ENCODE measurements at places on chromosomes 11 and 22.

DNA sequence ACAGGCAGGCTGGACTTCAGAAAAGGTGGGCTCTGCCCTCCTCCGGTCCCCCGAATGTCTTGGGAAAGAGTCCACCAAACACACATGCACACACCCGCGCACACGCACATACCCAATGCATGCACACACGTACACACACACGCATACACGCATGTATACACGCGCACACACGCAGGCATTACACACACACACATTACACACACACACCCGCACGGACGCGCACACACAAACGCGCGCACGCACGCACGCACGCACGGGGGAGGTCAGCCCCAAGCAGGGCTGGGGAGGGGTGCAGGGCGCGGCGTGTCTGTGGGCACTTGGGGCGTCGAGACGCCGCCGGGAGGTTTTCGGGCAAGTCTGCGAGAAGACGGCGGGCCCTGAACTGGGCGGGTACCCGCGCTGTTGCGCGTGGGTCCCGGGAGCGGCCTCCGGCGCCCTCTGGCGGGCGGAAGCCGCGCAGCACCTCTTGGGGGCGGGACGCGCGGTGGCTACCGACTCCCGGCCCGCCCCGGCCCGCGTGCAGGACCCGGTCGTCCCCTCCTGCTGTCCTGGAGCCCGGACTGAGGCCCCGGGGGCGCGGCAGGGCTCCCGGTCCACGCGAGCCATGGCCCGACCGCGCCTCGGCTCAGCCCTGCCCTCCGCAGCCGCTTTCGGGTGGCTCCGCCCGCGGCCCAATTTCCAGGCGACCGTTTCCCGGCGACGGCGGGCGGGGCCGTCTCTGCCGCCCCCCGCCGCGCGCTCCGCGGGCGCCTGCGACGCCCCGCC lies 3.6 kb downstream of the SEPTIN5 start:
- DNase-seq = peak; percentile 82

DNA sequence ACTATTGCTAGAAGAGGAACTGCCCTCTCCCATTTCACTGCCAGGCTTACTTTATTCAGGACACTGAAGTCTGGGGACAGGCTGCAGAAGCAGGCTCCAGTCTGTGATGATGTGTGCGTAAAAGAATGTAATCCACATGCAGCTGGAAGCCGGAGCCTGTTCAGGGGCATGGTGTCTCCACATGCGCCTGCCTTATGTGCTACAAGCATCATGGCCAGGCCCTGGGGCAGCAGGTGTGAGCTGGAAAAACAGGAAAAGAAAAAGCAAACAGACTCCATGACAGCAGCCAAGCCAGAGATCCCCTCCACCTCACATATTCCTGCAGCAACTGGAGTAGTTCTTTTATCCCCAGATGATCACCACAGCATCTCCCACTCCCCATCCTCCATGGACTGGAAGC lies 33.4 kb downstream of the ARFGAP2 start:
- DNase-seq = no peak

GRCh38 chr22:44182588-44183286 lies 2.0 kb downstream of the PARVG start:
- DNase-seq = no peak

DNA sequence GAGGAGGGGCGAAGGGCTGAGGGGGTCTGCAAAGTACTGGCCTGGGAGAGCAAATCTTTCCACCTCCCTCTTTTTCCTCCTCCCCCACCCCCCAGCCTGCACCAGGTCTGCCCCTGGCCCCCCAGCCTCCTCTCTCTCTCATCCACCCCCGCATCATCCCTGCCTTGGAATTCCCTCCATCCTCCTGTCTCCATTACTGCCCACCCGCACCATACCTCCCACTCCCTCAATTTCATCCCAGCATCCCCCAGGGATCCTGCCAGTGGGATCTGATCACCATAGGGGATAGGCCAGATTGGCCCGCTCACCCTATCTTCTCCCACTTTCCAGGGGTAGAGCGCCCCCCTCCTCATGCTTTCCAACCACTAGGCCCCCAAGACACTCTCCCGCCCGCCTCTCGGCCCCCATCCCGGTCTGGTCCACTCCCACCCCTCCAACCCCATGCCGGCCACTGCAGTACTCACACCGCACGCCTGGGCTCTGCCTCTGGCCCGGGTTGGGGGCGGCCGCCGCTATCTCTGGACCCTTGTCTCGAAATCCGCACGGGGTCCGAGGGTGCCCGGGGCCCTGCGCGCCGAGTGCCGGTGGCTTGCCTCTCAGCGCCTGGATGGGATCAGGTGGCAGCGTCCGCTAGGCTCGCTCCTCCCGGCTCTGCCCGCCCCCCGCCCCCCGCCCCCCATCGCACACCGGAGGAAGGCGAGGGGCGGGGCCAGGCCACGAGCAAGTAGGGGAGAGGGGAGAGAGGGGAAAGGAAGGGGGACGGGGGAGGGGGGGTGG lies at the start of gene GAL3ST3:
TSS of gene GAL3ST3 (minus strand) at position 615 of the 777 bp plus-strand sequence. CDS start 3,746 bp downstream, outside the sequence.
- peak; percentile 67 for DNase-seq

DNA sequence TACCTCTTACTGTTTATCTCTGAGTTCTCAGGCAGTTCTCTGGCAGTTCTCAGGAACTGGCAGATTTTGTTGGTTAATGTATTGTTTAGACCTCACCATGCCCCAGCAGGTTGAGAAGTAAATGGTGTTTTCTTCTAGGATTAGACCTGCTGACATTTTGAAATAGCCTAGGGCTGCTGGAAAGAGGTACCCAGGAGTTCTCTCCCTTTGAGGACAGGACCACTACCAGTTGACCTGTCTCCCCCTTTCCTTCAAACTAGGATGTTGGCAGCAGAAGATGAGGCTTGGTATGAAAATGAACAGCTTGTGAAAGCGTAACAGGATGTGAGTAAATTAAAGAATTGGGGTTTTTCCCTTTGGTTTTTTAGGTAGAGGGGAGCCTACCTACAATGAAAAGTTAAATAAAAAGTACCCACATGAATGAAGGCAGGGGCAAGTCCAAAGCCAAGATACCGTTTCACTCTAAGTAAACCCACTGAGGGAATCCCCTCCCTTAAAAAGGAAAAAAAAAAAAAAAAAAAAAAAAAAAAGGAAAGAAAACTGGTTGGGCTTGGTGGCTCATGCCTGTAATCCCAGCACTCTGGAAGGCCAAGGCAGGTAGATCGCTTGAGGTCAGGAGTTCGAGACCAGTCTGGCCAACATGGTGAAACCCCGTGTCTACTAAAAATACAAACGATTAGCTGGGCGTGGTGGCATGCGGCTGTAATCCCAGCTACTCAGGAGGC lies 96.2 kb downstream of the PDHX start:
- DNase-seq = no peak

DNA sequence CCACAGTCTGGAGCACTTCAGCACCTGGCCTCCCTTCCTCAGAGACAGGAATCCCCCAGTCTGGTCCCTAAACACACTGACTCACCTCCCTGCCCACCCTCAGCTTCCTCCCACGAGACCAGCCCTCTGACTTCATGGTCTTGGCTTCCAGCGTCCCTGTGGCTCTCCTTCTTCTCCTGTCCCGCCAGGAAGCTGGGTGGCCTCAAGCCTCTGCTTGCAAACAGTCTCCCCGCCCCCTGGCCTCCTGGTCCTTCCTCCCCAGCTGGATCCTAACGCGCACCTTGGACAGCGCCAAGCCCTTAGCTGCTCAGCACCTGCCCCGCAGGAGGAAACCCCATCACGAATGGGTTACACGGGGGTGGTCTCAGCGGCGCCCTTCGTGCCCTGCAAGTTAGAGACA lies 4.5 kb downstream of the NCF4 start:
- DNase-seq = no peak

GRCh38 chr22:29569011-29569678 lies 11.8 kb downstream of the NIPSNAP1 start:
- DNase-seq = no peak

GRCh38 chr11:42890773-42891172 lies 421.0 kb upstream of the API5 start:
- no peak for DNase-seq

GRCh38 chr11:26708736-26709456 lies 13.0 kb downstream of the SLC5A12 start:
- DNase-seq = no peak

GRCh38 chr11:31786996-31787685 lies 24.0 kb downstream of the PAX6 start:
- DNase-seq = peak; percentile 31

GRCh38 chr11:1151366-1152315 lies 6.1 kb upstream of the MUC5AC start:
- no peak for DNase-seq

DNA sequence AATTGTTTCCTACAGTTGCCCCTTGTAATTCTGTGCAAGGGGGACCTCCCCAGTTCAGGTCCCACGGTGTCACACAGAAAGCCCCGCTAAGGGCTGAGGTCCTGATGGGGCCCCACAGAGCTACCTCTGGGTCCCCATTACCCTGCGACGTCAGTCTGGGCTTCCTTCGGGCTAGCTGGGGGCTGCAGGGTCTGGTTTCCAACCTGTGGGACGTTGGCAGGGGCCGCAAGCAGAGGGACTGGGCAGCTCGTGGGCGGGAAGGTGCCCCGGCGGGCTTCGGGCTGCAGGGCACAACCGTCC lies 698 bp downstream of the SLC37A4 start:
- DNase-seq = no peak

- no peak for DNase-seq
Observed at GRCh38 chr11:100832829-100833228, 145.7 kb downstream of the ARHGAP42 start.

DNA sequence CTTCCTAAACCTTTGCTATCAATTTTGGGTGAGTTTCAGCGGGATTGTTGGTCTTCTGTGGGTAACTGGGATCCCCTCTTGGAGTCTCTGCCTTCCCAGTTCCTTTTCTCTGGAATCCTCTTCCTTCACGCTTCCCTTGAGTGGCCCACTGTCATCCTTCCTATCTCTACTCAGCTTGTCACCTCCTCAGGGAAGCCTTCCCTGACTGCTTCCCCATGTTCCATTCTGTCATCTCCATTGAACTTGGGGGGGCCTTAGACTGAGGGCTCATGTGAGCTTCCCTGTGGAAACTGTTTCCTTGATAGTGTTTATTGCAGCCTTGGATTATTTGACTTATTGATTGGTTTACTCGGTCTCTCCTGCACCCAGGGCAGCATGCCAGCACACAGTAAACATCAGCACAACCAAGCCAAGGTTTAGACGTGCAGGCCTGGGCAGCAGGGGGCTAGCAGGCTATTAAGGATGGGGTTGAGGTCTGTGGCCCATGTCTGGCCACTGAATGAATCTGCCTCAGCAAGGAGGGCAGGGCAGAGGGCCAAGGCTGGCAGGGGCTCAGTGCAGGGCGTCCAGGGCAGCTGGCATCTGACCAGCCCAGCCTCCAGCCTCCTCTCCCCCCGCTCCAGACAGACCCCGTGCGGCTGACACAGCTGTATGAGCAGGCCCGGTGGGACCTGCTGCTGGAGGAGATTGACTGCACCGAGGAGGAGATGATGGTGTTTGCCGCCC lies 7.2 kb downstream of the TRPT1 start:
- no peak for DNase-seq

GRCh38 chr22:41288245-41288946 lies 2.4 kb upstream of the RANGAP1 start:
- no peak for DNase-seq

- no peak for DNase-seq
Observed at GRCh38 chr22:46386312-46386711, 50.8 kb downstream of the TRMU start.

DNA sequence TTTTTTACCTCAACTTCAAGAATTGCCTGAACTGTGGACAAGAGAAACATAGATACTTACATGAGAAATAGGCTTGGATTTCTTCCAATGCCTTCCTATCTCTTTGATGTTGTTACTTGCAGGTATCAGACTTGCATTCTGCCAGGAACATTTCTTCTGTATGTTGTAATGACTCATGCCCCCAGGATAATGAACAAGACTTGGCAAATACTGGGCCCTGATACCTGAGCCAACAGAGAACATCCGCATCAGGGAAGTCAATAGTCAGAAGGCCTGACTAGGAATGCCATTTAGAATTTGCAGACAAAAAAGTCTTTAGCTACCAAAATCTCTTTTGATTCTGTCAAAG lies 273.7 kb upstream of the KIRREL3 start:
- no peak for DNase-seq

- DNase-seq = peak; percentile 92
Observed at GRCh38 chr22:46798366-46799350, 36.2 kb downstream of the TBC1D22A start.

GRCh38 chr11:28104425-28104824 lies 3.5 kb downstream of the KIF18A start:
- no peak for DNase-seq

- DNase-seq = no peak
Observed at GRCh38 chr22:36386351-36386899, 1.3 kb downstream of the MYH9 start.

- peak; percentile 89 for DNase-seq
Observed at GRCh38 chr11:9066433-9066925, 24.9 kb downstream of the SCUBE2 start.

DNA sequence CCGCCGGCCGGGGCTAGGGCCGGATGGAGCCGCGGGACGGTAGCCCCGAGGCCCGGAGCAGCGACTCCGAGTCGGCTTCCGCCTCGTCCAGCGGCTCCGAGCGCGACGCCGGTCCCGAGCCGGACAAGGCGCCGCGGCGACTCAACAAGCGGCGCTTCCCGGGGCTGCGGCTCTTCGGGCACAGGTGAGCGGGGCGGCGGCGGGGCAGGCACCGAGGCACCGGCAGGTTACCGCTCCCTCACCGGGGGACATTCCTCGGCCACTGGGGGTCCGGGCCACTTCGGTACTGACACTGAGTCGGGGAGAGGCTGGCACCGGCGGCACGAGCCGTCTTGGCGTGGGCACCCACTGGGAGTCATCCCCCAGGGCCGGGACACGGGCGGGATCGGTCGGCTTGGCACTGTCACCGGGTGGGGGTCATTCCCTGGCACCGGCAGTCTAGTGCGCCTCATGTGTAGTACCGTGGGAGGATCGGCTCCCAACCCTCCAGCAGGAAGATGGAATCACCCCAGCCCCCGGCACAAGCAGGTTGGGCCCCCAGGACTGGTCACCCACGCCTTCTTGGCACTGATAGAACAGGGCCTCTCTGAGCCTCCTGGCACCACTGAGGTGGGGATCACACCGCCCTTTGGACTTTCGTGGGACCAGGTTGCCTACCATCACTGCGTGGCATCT lies 511 bp downstream of the DGKZ start:
- DNase-seq = no peak

- DNase-seq = no peak
Observed at GRCh38 chr11:1438967-1439330, 47.6 kb downstream of the MOB2 start.

GRCh38 chr11:33689501-33689900 lies 11.1 kb downstream of the C11orf91 start:
- DNase-seq = no peak

- peak; percentile 74 for DNase-seq
Observed at GRCh38 chr11:57340039-57340615, 2.0 kb downstream of the P2RX3 start.

DNA sequence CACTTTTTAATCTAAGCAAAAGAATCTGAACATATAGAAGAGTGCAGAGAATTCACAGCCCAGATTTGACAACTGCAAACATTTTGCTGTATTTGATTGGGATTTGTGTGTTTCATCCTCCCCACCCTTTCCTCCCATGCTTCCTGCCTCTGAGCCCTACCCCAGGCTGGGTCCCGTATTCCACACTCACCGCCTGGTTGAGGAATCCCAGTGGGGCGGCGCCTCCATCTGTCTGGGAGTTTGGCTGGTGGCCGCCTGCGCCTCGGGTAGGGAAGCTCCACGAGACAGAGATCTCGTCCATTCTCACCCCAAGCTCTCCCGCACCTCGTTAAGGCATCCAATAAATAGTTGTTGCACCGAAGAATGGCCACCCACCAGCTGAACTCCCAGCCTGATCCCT lies 105.9 kb upstream of the SLC22A12 start:
- no peak for DNase-seq

Measured in brain (organoid and tissue), 16 donors.